ENCODE measurements at places on chromosomes 12 and 14.

DNA sequence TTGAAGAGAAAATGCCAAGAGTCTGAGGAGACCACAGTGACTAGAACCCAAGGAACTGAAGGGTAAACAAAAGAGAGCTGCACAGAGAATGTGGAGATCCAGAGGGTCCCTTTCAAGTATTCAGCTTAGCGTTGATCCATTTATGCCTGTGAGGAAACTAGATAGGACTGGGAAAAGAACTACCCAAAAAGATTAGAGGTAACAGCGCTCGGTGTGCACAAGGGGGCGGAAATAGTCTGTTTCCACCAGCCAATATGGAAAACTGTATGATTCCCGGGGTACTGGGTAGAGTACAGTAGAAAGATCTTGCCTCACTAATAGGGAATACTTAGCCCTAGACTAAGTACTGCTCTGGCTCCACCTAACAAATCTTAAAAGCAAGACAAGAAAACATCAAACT, 135.5 kb downstream of the DPF3 start:
- no peak for DNase-seq

DNA sequence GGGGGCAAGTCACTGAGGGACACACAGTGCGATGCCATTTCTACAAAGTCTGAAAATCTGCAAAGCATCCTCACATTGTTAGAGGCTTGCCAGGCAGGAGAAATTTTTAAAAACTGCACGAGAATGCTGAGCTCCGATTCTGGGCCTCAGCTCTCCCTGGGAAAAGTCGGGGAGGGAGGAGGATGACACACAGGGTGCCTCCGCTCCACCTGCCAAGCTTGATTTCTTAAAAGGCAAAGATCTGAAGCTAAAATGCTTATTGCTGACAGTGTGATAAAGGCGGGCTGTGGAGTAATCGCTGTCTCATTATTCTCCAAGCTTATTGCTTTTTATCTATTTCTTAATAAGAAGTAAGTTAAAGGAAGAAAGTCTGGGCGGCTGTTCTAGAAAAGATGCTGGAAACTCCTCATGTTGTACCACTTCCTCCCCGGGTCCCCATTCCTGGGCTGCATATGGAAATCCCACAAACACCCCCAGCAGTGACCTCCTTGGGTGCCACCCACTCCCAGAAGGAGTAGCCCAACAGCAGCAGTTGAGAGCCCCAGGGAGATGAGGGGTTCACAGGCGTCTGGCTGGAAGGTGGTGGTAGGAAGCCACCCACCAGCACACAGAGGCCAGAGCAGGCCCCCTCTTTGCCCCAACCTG, 55.0 kb downstream of the CCDC85C start:
- no peak for DNase-seq

GRCh38 chr12:62533755-62534107, 67.1 kb downstream of the MON2 start:
- no peak for DNase-seq

GRCh38 chr12:39606712-39607423, 12.7 kb downstream of the ABCD2 start:
- DNase-seq: no peak

DNA sequence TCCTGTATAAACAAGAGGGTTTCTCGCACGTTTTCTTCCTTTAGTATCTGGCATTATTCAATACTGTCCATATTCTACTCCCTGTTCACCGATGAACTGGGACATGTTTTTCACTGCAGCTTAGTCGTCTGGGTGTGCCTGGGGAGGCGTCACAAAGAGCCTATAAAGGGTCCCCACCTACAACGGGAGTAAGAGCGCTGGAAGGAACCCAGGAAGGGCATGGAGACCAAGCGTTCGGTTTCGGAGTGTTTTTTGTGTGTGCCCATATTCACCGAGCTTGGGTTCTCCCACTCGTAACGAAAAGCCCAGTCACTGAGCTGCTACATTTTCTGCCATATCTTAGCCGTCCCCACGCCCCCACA, 592 bp upstream of the USP15 start:
- no peak for DNase-seq

- DNase-seq: peak; percentile 95
Observed at GRCh38 chr12:116319898-116320621, 42.6 kb upstream of the MED13L start.

DNA sequence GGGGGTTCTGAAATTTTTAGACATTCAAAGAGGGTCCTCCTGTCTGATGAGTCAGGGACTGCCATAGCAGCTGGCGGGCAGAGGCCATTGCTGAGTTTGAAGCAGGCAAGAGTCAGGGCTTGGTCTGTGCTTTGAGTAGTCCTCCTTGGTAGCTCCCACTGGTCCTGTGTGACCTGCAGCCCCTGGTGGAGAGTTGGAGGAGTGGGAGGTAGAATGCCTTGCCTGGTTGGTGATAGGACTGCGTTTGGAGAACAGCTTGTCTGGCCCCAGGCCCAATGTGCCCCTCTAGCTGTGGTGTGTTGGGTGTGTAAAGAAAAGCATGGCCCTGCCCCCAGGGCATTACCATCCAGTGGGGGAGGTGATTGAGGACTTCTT, 116.7 kb downstream of the BEGAIN start:
- no peak for DNase-seq

DNA sequence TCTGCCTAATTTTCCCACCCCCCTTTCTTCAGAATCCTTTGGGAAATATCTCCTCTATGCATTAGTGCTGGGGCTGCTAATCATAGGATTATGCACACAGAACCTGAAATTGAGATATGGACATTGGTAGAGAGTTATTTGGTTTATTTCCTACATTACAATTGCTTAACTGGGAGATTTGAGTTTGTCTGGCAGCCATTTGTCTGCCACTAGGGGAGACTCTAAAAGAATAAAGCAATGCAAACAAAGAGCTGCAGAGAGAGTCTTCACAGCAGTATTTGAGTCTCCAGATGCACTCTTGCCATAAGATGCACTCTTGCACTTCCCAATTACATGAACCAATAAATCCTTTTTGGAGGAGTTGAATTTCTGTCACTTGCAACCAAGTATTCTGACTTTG, 12.0 kb upstream of the PCNX4 start:
- no peak for DNase-seq

GRCh38 chr14:103520657-103521437, 1.8 kb downstream of the CKB start:
- peak; percentile 78 for DNase-seq

DNA sequence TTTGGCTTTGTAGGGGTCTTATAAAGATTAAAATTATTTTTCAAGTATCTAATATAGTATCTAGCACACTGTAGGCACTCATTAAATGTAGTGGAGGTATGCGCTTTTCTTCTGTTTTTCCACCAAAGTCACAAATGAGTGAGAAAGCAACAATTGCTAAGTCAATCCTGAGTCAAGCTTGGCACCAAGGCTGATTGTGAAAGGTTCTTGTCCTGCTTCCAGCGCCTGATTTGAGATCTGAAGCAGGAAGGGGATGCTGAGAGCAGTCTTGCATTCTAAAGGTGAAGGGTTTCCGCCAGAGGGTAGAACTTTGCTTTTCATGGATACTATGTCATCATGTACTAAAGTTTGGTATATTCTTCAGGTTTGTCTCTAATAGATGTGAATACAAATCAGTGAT, 64.9 kb upstream of the DAAM1 start:
- no peak for DNase-seq

DNA sequence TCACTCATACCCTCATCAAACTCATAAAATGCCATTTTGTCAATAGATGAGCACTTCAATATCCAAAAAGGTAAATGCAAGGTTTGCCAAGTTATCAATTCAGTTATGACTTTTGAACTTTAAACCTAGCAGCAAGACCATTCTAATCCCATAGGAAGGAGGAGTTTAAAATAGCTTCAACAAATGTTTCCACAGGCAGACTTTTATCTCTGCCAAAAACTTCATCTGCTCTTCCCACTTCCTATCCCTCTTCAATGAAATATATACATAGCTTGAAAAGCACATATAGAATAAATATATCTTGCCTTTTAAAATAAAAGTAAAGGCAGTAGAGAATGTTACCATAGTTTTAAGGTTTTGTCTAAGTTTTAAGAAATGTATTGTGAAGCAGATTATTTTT, 1749.1 kb upstream of the SEL1L start:
- no peak for DNase-seq

DNA sequence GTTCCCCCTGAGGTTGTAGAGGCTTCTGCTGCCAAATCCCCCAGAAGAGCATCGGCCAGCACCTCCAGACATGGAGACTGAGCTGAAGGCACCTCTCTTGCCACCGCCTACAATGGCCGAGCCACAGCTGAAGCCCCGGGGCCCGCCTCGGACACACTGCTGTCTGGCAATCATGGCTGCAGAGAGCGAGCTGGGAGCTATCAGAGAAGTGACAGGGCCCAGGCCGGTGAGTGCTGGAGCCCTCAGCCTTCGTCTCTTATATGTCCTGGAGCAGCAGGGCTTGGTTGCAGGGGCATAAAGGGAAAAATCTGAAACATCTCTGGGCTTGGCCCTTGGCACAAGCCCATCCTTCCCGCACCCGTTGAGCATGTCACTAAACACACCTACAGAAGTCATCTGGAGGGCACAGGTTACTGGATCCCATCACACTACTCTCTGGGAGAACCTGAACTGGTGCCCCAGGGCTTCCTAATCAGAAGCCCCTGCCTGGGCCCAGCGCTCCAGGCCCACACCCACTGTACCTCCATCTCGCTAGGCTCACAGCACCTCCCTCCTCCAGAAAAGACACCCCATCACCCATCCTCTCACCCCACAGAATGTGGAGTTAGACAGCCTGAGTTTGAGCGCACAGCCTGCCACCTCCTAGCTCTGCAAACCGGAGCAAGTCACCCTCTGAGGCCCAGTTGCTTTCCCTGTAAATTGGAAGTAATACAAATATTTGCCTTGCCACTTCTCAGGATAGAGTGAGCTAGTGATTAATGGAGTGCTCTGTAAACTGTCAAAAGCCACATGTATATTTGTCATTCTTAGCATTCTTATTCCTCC, at the start of gene KRT4:
KRT4 (minus strand) TSS at position 232 of the 825 bp plus-strand sequence; CDS start at position 174, 58 bp downstream.
- no peak for DNase-seq

DNA sequence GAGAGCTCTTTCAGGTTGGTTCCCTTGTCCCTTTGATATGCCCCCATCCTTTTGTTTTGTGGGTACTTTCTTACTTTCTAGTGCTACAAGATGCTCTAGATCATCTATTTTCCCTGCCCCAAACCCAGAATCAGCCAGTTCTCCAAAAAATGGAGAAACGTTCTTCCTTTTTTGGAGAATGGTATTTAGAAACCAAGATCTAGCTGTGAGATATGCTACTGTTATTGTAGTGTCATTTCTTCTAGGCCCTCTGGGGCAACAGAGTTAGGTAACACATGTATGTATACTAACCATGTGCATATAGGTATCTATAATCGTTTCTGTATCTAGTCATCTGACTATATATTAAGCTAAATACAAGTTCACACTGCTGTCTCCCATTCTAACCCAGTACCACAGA, 6.9 kb upstream of the IGFBP6 start:
- no peak for DNase-seq

DNA sequence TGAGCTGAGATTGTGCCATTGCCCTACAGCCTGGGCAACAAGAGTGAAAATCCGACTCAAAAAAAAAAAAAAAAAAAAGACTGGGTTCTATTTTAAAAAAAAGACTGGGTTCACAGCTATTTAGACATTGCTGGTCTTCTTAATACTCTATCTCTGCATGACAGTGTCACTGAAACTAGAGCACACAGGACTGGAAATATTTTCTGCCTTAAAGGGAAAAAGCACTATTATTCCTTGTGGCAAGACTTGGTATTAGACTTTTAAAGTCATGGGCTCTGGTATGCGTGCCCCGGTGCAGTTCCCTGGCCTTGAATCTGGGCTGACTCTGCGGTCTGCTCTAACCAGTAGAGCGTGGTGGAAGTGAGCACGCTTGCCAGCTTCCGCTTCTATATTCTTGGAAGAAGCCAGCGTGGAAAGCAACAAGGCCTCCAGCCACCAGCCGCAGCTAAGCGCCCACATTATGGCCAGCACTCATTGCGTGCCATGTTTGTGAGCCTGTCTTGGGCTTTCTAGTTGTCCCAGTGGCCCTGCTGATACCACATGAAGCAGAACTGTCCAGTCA, 31.3 kb downstream of the PRKAB1 start:
- DNase-seq: no peak

GRCh38 chr12:94099632-94100031, 48.7 kb upstream of the PLXNC1 start:
- peak; percentile 65 for DNase-seq

DNA sequence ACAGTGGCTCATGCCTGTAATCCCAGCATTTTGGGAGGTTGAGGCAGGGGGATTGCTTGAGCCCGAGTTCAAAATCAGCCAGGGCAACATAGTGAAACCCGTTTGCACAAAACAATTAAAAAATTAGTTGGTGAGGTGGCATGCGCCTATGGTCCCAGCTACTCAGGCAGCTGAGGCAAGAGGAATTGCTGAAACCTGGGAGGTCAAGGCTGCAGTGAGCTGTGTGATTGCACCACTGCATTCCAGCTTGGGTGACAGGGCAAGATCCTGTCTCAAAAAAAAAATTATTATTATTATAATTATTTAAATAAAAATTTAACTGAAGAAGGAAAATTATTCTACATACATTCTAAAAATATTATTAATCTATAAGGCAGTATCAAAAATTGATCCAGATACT, 164.1 kb downstream of the ITPR2 start:
- DNase-seq: no peak

DNA sequence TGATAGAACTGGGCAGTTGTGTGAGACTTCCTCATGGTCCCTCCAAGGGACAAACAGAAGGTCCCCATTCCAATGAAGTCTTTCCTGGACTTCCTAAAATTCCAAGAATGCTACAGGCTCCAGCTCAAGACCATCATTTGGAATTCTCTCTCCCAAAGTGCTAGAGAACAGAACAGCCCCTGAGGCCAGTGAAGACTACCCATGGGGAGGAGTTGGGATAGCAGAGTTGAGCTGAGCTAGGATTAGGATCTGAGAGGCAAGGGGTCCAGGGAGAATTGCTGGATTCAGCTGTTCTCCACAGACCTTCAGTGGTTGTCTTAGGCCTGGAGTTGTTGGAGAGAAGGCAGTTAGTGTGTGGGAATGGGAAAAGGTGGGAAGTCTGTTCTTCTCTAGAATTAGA, 10.8 kb downstream of the KRT1 start:
- DNase-seq: no peak

Measured in fibroblast of skin of back (primary cell).